Cortex of kidney (tissue), 1 donor: ENCODE measurements at places on chromosomes 12 and 14.

GRCh38 chr12:67531051-67531450 lies 117.5 kb upstream of the DYRK2 start:
- no peak for DNase-seq

DNA sequence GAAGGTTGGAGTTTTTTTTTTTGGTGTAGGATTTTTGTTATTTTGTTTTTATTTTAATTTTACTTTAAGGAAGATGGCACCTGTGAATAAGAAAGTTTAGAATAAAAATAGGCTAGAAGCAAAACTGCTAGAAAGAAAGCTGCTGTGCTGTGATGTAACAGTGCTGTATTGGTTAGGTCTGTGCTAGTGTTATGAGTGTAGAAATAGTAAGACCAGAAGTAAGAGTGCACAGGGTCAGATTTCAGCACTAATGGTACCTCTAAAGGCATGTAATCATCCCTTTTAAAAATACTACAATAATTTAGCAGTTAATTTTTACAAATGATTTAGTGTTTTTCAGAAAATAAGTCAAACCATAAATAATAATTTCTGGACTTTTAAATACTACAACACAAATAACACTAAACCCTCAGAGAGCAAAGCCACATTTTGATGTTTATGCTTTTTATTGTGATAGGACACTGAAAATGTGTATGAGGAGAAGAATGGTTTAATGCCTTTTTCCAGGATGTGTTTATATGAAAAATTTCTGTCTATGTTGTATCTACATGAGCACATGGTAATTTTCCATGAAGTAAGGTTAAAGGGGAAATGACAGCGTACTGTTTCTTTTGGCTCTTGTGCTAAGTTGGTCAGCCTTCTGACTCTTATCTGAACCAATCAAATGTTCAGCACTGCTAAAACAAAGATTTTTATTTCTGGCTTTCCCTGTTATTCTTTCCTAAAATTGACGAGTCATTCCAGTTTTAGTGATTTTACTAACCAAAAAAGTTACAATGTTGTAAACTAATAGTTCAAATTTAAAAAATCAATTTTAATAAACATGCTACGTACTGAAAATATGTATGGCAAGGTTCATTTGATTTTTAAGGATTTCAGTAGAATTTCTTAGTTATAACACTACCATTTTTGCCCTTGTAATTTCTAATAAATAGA lies 96.1 kb downstream of the PPHLN1 start:
- no peak for DNase-seq

DNA sequence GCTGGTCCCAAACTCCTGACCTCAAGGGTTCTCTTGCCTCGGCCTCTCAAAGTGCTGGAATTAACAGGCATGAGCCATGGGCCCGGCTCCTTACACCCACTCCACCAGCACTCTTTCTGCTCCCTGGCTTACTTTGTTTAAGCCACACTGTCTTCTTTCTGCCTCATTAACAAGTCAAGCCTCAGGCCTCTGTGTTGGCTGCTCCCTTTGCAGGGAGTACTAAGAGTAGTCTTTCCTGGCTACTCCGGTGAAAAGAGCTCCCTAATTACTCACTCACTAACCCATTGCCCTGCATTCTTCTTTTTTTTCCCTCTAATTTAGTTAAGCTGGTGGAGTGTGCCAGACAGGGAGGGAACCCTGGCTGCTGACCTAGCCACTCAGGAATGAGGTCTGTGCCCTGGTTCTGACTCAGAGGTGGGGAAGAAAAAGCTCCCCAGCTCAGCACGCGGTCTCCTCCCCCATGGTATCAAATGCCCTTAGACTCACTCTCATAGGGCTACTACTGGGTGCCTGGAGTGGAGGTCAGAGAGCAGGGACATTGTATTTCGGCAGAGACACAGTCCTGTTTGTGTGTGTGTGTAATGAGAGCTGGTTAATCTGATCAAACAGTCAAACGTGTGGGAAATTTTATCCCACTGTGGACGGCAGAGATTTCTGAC lies 19.8 kb downstream of the GALNT6 start:
- DNase-seq, result no peak

DNA sequence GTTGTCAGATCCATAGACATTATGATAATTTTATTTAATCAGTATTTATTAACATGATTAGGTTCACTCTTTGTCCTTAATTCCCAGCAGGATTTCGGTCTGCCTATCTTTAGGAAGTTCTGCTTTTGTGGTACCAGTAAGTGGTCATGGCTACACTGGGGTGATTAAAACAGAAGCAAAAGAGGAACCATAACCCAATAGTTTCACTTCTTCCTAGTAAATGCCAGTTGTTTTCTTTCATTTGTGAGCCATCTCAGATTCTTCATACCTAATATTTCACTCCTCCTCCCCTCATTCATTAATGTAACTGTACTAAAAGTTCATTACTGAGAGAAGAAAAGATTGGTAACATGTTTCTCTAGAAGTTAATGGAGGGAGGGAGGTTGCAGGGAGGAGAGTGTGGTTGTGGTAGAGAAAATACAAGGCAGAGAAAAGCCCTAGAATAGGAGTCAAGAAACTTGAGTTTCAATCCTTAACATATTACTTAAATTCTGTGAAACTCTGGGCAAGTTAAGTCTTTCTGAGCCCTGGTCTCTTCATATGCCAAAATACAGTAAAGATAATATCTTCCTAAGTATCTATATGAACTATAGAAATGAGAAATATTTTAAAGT lies 101.2 kb downstream of the PEBP1 start:
- DNase-seq, result no peak

- no peak for DNase-seq
These were observed 44.7 kb upstream of the CEP83 start for GRCh38 chr12:94504386-94504785.

- no peak for DNase-seq
These were observed 498.5 kb downstream of the TMEM117 start for GRCh38 chr12:44334347-44334746.

DNA sequence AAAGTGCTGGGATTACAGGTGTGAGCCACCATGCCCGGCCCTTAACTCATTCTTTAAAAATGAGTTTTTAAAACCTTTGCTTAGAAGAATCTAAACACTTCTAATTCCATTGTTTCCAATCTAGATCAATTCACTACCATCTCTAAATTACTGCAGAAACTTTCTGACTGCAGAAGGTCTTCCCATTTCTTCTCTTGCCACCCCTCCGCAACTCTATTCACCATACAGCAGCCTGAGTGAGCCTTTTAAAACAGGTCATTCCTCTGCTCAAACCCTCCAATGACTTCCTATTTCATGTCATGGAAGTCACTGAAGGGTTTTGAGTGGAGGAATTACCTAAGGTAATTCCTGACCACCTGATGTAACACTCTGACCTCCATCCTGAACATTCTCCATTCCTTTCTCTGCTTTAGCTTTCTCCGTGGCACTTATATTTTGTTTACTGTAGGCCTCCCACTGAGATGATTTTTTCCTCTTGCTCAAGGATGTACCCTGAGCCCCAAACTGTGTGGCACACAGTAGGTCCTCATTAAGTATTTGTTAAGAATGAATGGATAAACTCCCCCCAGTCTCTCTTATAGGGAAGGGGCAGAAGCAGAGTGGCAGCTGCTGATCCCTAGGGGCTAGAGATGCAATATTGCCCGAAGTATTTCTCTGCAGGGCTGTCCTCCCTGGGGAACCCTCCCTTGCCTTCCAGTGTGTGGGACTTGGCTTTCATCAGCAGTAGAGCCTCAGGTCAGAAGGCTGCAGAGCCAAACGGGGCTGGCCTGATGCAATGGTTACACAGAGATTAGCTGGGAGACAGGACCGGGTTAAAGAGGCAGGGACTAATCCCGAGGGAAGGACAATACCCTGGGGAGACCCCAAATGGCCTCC lies 1.2 kb downstream of the DDIT3 start:
- DNase-seq, result no peak

DNA sequence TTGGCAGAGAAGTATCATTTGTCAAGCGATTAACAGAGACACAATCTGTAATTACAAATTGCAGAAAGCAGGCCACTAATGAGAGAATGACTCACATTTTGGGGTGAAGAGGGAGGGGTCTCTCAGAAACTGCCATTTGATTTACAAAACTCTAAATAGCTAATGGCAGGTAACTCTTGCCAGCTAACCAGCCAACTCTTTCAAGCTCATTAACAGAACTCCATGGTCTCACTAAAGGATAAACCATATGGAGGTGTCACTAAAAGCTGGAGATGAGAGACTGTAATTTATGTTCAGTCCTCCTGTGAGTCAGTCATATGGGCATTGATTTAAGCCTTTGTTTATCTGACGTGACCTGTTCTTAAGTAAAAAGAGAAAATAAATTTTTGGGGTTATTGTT lies 336.4 kb downstream of the FOXG1 start:
- no peak for DNase-seq

GRCh38 chr12:57679697-57680096 lies 14.2 kb upstream of the OS9 start:
- DNase-seq, result no peak

DNA sequence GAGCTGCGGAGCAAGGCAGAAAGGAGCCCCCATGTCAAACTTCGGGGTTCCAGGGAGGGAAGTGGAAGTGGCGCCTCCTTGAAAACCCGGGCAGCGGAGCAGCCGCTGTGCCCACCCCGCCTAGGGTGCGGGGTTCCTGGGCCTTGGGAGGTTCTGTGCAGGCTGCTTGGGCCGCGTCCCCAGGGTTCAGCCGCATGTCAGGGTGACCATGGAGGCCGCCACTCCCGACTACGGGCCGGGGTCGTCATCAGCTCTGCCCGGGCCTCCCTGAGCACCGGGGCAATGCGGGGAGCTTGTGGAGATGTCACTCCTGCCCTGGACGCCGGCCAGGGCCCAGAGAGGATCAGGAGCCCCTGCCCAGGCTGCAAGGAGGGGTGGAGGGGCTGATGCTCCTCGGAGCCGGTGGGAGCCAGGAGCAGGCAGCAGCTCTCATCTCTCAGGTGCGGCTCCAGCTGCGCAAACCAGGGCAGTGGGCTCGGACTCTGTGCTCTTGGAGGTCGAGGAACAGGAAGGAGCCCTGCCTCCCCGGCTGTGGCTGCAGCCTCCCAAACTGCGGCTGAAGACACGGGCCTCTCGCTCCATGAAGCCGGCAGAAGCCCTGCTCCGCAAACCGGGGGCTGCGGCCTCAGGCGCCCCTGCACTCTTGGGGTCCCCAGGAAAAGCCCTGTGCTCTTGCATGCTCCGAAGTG lies 1286.5 kb downstream of the TMEM121 start:
- no peak for DNase-seq

GRCh38 chr14:38003746-38004609 lies 203.7 kb upstream of the SSTR1 start:
- no peak for DNase-seq

GRCh38 chr12:67780580-67781084 lies 132.1 kb downstream of the DYRK2 start:
- DNase-seq, result no peak

- no peak for DNase-seq
These were observed 13.8 kb upstream of the SCARB1 start for GRCh38 chr12:124877423-124877822.

GRCh38 chr12:25071366-25071765 lies 122.5 kb upstream of the BCAT1 start:
- DNase-seq, result no peak

DNA sequence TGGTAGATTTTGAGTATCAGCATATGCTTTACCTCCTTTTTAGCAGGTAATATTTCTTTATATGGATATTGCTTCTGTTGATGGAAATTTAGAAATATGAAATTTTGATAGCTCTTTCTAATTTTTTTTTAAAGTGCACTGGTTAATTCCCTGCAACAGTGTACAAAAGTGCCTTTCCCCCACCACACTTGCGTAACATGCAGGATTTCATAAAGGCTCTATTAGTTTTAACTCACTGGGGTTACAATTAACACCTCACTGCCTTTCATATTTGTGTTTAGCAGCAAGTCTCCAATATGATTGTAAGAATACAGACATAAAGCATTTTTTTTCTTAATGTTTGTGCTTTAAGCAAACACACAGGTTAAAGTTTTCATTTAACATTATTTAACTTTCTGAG lies 25.6 kb downstream of the MNAT1 start:
- no peak for DNase-seq
